ENCODE measurements at places on chromosomes 4 and X.

- no peak for DNase-seq
Measured at GRCh38 chrX:12269484-12269883, 131.2 kb downstream of the FRMPD4 start.

- no peak for DNase-seq
Measured at GRCh38 chrX:12987900-12988594, 13.1 kb downstream of the TMSB4X start.

- DNase-seq = no peak
Measured at GRCh38 chrX:121987163-121987562, 939.8 kb downstream of the GLUD2 start.

- DNase-seq = no peak
Measured at GRCh38 chr4:47493238-47494123, 8.4 kb downstream of the ATP10D start.

GRCh38 chrX:93454509-93454908 is 218.9 kb downstream of the NAP1L3 start:
- no peak for DNase-seq

GRCh38 chr4:48037117-48037462 is 20.5 kb downstream of the NIPAL1 start:
- DNase-seq = no peak

Measured in nephron progenitor cell (in vitro differentiated cells).